ENCODE measurements at places on chromosomes 16 and 17. TPM values are rescaled to one million over a fixed set of nuclear protein-coding genes. Genes with fewer than 3 reads are reported as not detected.

Gene LRRC75A
- under 0.01 TPM for total RNA-seq

Gene ITGAD
- total RNA-seq = not detected

GRCh38 chr16:23121024-23121423 is 28.2 kb downstream of the USP31 start:
- DNase-seq = peak; percentile 59

DNA sequence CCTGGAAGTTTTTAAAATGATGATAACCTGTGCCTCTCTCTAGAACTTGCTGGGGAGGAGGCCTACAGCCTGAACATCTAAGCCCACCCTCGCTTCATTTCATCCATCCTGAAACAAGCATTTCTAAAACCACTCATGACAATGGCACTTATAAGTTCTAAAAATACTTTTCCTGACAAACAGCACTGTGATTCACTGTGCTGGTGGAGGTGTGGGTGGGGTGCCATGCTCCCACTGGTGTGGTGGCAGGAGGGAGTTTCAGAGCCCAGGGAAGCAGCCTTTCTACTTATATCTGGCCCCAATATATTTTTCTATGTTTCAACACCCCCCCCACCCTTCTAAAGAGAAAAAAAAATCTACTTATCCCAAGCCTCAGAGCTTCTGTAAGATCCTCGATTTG is 52.6 kb downstream of the RAB11FIP4 start:
- no peak for DNase-seq

- peak; percentile 43 for DNase-seq
Measured at GRCh38 chr16:80924372-80924978, 82.2 kb downstream of the CMC2 start.

GRCh38 chr16:72199761-72200337 is 27.9 kb upstream of the PMFBP1 start:
- DNase-seq = no peak

GRCh38 chr17:17741349-17742023 is 60.2 kb downstream of the RAI1 start:
- no peak for DNase-seq

DNA sequence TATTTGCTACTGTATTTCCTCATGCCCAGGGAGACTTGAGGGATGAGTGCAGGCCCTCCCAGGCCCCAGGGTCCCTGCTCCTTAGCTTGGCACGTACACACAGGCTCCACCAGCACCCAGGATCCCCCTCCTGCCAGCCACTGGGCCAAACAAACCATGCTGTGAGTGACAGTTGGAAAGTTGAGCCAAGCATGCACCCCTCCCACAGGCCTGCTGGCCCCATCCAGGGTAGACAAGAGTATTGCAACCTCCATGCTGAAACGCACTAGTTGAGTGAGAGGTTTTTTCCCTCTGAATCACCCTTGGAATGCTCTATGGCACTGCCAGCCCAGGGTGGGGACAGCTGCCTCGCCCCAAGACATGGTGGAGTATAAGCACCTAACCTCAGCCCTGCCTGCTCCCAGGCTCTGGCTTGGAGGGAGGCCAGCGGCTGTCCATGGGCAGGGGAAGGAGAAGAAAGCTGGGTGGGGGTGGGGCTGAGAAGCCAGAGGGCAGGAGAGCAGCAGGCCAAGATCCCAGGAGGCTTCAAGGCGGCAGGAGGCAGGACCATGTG is 49.6 kb downstream of the PITPNM3 start:
- DNase-seq = peak; percentile 87

- DNase-seq = no peak
Measured at GRCh38 chr17:74860229-74860871, 665 bp upstream of the GRIN2C start.
